ENCODE measurements at places on chromosomes 5 and 9. TPM values are rescaled to one million over a fixed set of nuclear protein-coding genes. Genes with fewer than 3 reads are reported as not detected.

- peak; percentile 13 for DNase-seq
These were observed 60.6 kb downstream of the PGM5 start for GRCh38 chr9:68416936-68417564.

- DNase-seq = peak; percentile 63
These were observed 779 bp downstream of the PKN3 start for GRCh38 chr9:128702949-128703615.

- no peak for DNase-seq
These were observed 68.7 kb upstream of the WDR41 start for GRCh38 chr5:77560677-77561263.

DNA sequence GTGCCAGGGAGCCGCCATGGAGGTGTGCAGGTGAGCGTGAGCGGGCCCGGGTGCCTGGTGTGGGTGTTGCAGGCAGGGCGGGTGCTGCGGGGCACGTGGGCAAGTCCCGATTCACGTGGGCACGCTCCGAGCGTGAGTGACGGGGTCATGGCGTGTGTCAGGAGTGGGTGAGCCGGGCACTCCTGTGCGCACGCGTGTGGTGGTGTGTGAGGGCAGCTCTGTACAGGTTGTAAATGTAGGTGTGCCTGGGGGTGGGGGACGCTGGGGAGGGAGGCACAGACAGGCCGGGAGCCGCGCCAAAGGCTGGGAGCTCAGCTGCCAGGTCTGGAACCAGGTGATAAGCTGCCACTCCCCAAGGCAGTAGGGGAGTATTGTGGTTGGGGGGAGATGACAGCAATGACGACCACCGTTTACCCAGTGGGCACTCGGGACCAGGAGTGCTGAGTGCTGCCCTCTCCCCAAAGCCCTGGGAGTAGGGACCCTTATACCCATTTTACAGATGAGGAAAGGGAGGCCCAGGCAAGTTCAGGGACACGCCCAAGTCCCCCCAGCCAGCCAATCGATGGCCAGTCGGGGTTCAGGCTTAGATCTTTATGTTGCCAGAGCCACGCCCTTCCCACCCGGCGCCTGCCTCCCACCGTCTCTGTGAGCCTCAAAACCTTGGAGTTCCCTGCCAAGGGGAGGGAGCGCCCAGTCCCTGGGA lies 9.6 kb downstream of the NCS1 start:
- DNase-seq = no peak

GRCh38 chr5:72147569-72147968 lies 40.3 kb downstream of the MAP1B start:
- DNase-seq = no peak

- no peak for DNase-seq
These were observed 1.8 kb upstream of the SH2D3C start for GRCh38 chr9:127780126-127780885.

DNA sequence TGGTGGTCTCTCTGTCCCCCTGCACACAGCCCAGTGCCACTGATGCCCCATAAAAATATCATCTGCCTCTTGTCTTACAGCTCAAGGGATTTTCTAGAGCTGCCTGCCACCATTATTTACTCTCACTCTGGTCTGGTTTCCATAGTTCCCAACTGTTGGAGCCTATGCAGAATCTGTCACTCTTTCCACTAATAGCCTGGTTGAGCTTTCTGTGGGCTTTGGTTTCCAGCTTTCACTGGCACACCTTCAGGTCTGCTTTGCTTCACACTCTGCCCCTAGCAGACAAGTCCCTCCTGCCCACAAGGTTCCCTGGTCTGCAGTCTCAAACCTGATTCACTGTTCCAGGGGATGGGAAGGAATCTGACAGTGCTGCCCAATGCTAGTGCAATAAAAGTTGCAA lies 103.0 kb upstream of the FTMT start:
- DNase-seq = no peak

- DNase-seq = no peak
These were observed 1158.8 kb upstream of the DMAC1 start for GRCh38 chr9:8958358-8958757.

- DNase-seq = no peak
These were observed 13.8 kb upstream of the PLEKHG4B start for GRCh38 chr5:77957-78804.

DNA sequence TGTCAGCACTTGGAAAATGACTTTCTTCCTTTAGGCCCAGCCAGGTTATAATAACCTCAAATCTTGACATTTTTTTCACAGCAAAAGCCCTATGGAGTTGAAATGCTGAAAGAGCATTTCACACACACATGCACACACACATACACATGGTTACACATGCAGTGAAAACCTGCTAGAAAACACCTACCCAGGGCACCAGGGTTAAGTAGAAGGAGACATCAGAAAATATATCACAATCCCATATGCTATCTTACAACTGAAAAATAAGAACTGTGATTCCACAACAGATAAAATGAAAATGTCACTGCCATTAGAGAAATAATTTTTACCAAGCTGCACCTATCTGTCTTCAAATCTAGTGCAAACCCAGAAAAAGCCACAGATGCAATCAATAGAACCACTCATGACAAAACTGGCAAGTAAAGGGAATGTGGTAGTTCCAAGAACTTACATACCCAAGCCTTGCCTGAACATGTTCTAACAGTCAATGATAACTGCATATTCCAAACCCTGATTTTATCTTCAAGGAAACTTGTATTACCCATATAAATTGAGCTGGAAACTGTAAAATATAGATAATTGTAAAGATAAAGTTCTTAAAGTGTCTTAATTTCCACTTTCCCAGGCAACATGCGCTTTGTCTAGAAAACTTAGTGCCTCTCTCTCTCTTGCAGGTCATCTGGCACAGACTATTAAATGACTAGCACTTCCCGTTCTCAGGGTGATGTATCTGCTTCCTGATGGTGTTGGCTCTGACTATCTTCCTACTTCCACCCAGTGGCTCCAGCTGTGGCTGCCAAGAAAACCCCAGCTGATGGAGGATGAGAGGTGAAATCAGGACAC lies 250.2 kb upstream of the PTGER4 start:
- no peak for DNase-seq

GRCh38 chr9:22204240-22204639 lies 195.1 kb upstream of the CDKN2B start:
- DNase-seq = no peak

- no peak for DNase-seq
These were observed 134.6 kb downstream of the EDIL3 start for GRCh38 chr5:84249918-84250630.

DNA sequence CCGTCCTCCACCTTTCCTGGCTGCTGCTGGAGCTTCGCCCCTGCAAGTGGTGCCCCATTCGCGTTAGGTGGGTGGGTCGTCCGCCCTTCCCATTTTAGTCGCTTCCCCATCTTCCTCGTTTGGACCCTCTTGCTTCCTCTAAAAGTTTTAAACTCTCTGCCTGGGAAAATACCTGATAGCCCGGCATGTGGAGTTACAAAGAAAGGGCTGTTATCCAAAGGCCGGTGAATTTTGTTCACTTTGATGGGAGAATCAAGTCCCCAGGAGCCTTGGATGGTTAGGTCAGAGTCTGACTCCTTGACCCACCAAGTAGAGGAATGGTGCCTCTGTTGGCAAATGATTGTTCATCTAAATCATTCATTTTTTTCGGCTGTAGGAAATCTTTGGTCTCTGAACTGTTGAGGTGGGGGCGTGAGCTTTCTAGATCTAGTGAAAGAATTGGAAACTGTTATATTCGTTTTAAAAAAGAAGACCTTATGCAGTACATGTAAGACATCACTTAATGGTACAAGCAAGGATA lies 29.5 kb upstream of the APC start:
- DNase-seq = no peak

DNA sequence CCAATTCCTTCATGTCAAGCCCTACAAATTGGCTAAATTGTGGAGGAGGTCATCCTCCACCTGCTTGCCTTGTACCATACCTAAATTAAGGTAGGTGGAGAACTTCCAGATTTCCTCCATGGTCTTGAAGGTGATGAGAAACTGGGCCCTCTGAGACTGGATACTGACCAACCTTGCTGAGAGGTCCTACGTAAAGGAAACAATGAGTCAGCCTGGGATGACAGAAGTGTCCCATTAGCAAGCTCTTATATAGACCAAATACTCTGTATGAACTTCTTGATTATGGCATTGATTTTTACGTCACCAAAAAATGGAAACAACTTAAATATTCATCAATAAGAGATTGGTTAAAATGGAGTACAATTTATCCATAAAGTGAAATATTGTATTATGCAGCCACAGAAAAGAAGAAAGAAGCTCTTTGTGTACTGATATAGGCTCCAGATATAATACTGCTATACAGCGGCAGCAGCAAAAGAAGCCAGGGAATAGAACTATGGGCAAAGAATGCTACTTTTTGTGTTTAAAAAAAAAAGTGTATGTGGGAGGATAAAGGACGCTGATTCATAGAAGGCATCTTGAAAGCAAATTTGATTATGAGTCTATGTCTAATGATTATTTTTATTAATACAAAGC lies 18.3 kb downstream of the SH3TC2 start:
- DNase-seq = no peak

DNA sequence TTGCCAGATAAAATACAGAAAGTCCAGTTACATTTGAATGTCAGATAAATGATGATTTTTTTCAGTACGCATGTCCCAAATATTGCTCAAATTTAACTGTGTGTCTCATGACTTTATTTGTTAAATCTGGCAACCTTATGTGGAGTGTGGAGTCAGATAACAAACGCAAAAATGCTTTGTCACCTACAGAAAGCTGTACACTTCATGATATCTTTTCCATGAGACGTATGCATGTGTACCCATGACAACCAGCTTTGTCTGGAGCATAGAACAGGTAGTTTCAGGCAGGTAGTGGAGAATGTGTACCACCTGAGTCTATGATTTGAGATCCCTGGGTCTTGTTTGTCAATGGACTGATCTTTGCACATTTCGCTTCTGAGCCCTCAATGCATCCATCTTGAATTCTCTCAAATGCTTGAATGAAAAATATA lies 105.5 kb upstream of the CPEB4 start:
- DNase-seq = no peak

- DNase-seq = no peak
These were observed 125.1 kb downstream of the SUSD1 start for GRCh38 chr9:112049811-112050516.

The FBP2 gene
- total RNA-seq = 0.38 TPM

The SPINK5 gene
- 3.4 TPM for total RNA-seq

The IL7R gene
- 167 TPM for total RNA-seq

The COL15A1 gene
- total RNA-seq = 13.2 TPM

The EQTN gene
- 0.05 TPM for total RNA-seq

The SLIT3 gene
- total RNA-seq = 8.4 TPM

The TTC23L gene
- total RNA-seq = 0.33 TPM

Data from thymus (tissue), 14 donors.